ENCODE measurements at places on chromosomes 5 and 9.
A peak's percentile ranks its signal among the peaks of the same experiment; 100 is the strongest.

- DNase-seq, result no peak
Observed at GRCh38 chr5:168807287-168807686, 228.1 kb upstream of the PANK3 start.

GRCh38 chr9:76629205-76629990 lies 134.8 kb upstream of the PCA3 start:
- no peak for DNase-seq

DNA sequence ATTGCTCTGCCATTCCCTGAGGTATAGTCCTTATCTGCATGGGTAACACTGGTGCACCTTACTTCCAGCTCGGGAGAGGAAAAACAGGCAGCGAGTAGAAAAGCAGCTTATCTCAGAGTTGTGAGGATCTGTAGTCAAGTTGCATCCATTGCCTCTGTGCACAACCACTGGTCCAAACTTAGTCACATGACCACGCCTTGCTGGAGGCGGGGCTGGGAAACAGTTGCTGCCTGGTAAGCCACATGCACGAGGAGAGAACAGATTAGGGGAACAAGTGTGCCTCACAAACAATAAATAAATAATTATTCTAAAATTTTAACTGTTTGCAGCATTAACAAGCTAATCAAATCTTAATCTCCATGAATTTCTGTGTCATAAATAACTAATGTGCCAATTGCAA lies 18.6 kb downstream of the ZNF622 start:
- DNase-seq, result no peak

DNA sequence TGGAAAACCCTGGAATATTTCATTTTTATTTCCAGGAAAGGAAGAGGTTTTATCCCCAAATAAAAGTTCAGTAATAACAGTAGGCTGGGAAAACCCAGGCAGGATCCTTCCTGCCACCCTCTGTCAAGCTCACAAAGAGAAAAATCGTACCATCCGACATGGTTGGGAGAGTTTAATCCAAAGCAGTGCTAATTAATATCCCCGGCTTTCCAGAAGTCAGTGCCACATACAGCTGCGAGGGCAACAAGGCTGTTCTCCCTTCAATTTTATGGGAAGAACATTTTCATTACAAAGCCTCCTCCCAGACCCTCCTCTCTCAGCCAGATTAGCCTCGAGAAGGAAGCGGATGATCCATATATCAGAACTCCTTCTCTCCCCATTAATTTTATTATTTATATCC lies 95.5 kb downstream of the PAX5 start:
- DNase-seq, result no peak

- DNase-seq, result no peak
Observed at GRCh38 chr5:84450617-84451414, 66.1 kb upstream of the EDIL3 start.

- DNase-seq, result no peak
Observed at GRCh38 chr5:41503860-41504259, 6.5 kb downstream of the PLCXD3 start.

GRCh38 chr5:78979117-78979742 lies 5.9 kb downstream of the ARSB start:
- no peak for DNase-seq

DNA sequence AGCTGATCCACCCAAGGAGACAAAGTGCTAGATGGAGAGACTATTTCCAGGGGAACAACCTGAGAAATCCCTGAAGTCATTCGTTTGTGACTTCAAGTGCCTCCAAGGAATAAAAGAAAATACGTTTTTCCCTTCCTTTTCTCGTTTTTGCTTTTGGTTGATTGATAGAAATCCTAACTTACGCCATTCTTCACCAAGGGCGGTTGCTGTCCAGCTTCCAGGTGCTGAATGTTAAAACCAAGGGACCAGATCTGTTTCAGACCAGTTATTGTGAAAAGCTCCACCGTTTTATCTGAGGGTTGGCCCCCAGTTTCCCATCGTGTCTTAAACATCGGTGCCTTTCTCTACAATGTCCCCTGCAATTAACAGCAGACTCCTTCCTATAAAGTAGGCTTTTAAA lies 600.7 kb upstream of the SGCD start:
- DNase-seq, result no peak

DNA sequence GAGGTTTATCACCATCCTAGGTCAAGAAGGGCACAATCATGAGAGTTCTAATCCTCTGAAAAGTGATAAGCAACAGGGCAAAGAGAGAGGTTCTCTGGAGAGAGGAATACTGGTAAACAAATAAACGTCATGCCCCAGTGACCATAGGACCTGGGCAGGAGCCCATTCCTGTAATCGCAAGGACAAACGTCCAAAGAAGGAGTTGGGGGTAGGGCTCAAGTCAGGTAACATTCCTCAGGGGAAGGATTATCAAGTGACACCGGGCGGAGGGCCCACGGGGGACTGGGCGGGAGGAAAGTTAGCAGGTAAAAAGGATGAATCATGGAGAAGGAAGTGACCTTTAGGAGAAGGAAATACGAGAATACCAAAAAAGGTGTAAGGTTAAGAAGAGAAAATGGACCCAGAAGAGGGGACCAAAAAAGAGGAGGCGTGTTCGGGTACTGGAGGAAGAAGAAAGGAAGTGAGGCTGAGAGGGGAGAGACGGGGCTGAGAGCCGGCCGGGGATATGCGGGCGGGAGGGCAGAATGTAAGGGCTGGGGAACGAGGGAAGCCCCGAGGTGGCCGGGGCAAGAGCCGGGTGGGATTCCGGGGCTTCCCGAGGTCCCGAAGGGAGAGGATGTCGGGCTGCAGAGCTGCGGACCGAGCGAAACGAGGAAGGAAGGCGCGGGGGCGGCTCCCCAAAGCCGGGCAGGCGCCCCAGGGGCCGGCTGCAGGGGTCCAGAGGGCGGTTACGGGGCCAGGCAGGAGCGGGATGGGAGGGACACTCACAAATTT lies 583 bp downstream of the DIAPH1 start:
- DNase-seq, result peak; percentile 37

- DNase-seq, result peak; percentile 78
Observed at GRCh38 chr5:43019614-43020398, 20.3 kb downstream of the ANXA2R start.

- DNase-seq, result no peak
Observed at GRCh38 chr9:37921546-37922300, 17.8 kb upstream of the SLC25A51 start.

- no peak for DNase-seq
Observed at GRCh38 chr5:172694061-172694460, 53.0 kb downstream of the NEURL1B start.

DNA sequence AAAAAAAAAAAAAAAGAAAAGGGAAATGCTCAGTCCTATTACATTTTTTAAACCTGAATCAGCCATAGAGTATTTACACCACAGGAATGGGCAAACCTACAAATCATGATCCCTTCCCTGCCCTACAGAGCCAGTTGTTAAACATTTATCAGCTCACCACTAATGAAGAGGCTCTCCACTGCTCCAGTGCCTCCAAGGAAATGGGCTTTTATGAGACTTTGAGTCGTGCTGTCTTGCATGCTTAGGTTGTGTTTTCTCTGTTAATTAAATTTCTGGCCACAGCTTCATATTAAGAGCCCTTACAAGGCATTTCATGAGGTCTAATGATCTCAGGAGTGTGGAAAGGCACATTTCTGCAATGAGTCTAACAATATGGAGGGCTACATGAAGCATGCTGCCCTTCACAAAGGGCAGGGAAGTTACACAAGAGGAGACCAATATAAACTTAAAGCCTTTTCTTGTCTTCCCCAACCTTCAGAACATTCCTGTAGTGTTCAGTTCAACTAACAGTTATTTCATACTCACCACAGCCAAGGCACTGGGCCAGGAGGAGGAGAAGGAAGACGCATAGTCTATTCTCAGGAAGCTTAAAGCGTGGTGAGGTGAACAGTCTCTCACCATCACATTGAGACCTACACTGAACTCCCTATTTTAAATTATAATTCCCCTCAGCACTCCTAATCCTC lies 140.1 kb upstream of the ABCA1 start:
- DNase-seq, result no peak

DNA sequence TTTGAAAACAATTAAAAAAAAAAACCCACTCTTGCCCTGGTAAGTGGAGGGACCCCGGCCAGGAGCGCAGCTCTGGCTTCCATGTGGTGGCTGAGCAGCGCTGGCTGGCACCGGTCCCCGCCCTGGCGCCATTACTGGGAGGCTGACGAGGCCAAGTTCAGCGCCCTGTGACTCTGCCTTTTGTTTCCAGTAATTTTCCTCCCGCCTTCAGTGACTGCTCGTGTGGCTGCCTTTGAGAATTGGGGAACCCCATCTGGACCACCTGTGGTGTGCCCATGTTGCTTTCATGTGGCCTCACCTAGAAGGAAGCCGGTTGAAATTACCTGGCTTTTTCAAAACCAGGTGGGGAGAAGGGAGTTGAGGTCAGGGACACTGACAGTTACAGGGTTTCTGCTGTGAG lies 136.1 kb downstream of the GAPVD1 start:
- no peak for DNase-seq

All from activated gamma-delta T cell treated with anti-CD3 and anti-CD28 coated beads, Interleukin-2, amount 50 U/mL, for 16 hours (primary cell).